Hematopoietic multipotent progenitor cell (in vitro differentiated cells): ENCODE measurements at places on chromosomes 7 and 10. TPM values are rescaled to one million over a fixed set of nuclear protein-coding genes. Genes with fewer than 3 reads are reported as not detected.

The PSPH gene
- 21.0 TPM for total RNA-seq

The MACC1 gene
- 6.7 TPM for total RNA-seq

The RPEL1 gene
- total RNA-seq: 0.27 TPM

The IDI2 gene
- total RNA-seq: not detected

- DNase-seq: peak; percentile 37
Measured at GRCh38 chr10:127736222-127736914, 617 bp upstream of the FOXI2 start.

DNA sequence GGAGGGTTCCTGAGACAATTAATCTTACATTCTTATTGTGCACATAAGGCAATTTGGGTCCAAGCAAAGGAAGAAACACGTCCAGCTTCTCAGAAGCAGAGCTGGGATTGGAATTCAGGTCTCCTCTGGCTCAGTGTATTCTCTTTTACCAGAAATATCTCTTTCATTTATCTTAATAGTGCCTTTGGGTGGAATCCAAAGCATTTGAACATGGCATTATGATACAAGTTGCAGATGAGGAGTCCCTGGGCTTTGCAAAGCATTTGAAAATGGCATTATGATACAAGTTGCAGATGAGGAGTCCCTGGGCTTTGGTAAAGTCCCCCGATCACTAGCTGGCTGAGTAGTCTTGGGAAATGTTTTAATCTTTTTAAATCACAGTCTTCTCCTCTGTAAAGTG lies 30.0 kb upstream of the PTN start:
- DNase-seq: no peak

GRCh38 chr10:8137726-8138125 lies 83.2 kb downstream of the GATA3 start:
- DNase-seq: peak; percentile 14

GRCh38 chr7:128458956-128459355 lies 3.3 kb downstream of the HILPDA start:
- no peak for DNase-seq

GRCh38 chr10:61390851-61391250 lies 62.3 kb downstream of the TMEM26 start:
- DNase-seq: no peak

- DNase-seq: no peak
Measured at GRCh38 chr10:103470761-103471653, 8.0 kb downstream of the CALHM3 start.

- peak; percentile 37 for DNase-seq
Measured at GRCh38 chr10:94320285-94320914, 42.3 kb downstream of the NOC3L start.

GRCh38 chr10:97320480-97321031 lies 1.5 kb downstream of the FRAT1 start:
- no peak for DNase-seq
